ENCODE measurements at places on chromosomes 5 and 9. TPM values are rescaled to one million over a fixed set of nuclear protein-coding genes. Genes with fewer than 3 reads are reported as not detected.

CD274 gene
- total RNA-seq, result 6.6 TPM

DMRT3 gene
- total RNA-seq, result not detected

ALDH1B1 gene
- total RNA-seq, result 13.8 TPM

TAF11L12 gene
- total RNA-seq, result not detected

GRM6 gene
- not detected for total RNA-seq

CNTNAP3 gene
- 1.4 TPM for total RNA-seq

WASHC1 gene
- total RNA-seq, result 4.9 TPM

OR1L4 gene
- total RNA-seq, result not detected

CARTPT gene
- not detected for total RNA-seq
